ENCODE measurements at places on chromosomes 2 and 18.

- DNase-seq = no peak
Measured at GRCh38 chr2:216687646-216688045, 7.7 kb downstream of the IGFBP5 start.

DNA sequence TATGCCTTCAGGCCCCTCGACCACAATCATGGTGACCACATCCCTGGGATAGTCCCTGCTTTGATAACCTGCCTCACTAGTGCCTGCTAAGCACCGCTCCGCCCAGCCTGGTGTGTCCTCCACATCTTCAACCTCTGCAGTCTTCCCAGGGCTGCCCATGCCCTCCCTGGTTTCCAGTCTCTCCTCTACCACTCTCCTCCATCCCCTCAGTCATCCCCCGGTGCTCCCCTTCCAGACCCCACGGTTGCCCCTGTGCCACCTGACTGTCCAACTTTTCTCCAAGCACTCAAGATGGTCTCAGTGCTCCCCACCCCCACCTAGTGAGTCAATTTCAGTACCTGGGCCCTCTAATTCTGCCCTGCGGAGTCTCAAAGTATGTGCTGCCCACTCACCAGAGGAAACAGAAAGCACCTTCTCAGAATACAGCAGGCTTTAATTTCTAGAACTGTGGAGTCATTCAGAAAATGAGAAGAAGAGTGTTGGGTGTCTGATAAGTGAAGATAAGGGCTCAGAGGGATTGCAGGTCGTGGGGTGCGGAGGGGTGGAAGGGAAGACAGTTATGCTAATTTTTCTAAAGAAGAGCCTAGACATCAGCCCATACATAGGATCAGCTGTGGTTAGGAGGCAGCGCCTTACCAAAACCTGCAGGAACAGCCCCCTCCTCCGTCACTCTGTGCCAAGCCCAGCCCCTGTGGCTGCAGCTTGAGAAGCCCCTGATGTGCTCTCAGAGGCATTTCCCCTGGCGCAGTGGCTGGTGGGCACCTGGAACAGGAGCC, 53.6 kb upstream of the CAB39 start:
- no peak for DNase-seq

DNA sequence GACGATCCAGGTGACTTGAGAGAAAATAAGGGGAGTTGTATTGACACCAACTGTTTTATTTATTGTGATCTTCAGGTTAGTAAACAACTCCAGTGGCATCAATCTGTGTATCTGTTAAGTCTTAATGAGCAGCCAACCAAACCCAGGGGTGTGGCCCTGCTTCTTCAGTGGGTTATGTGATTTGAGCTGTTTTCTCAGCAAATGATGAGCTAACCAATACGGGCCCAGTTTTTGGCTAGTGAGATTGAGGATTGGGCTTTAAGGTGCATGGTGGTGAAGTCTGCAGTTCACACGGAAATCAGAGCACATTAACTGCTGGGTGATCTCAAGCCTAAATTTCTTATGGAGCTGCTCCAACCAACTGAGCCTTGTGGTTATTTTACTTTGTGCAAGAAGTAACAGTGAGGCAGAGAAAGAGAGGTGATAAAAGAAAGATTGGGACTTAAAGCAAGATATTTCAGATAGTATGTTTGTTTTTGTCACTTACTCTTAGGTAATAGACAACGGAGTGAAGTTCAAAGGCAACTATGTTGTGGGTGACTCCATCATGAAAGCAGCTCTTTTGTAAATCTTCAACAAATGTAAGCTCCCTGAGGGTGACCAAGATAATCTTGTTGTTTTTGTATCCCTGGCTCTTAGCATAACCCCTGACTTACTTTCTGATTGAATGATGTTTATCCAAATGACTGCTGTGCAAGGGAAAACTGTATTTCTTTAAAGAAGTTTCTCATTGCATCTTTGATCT, 2.4 kb downstream of the MTCL1 start:
- no peak for DNase-seq

GRCh38 chr18:29512203-29512602, 1335.3 kb upstream of the CDH2 start:
- no peak for DNase-seq

GRCh38 chr2:94753466-94753998, 117.7 kb upstream of the TEKT4 start:
- DNase-seq = no peak

GRCh38 chr2:113257516-113258264, 21.0 kb downstream of the PAX8 start:
- DNase-seq = no peak

GRCh38 chr2:109382951-109383350, 230.8 kb downstream of the SEPTIN10 start:
- DNase-seq = peak; percentile 75

GRCh38 chr2:72096181-72096580, 51.5 kb downstream of the CYP26B1 start:
- no peak for DNase-seq

DNA sequence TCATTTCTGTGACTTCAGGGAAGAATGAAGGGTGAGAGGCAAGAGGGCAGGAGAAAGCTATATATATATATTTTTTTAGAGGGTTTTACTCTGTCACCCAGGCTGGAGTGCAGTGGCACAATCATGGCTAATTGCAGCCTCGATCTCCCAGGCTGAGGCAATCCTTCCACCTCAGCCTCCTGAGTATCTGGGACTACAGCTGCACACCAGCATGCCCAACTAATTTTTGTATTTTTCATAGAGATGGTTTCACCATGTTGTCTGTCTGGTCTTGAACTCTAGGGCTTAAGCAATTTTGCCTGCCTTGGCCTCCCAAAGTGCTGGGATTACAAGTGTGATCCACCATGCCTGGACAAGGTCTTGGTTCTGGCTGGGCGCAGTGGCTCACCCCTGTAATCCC, 3.4 kb downstream of the ATIC start:
- no peak for DNase-seq

DNA sequence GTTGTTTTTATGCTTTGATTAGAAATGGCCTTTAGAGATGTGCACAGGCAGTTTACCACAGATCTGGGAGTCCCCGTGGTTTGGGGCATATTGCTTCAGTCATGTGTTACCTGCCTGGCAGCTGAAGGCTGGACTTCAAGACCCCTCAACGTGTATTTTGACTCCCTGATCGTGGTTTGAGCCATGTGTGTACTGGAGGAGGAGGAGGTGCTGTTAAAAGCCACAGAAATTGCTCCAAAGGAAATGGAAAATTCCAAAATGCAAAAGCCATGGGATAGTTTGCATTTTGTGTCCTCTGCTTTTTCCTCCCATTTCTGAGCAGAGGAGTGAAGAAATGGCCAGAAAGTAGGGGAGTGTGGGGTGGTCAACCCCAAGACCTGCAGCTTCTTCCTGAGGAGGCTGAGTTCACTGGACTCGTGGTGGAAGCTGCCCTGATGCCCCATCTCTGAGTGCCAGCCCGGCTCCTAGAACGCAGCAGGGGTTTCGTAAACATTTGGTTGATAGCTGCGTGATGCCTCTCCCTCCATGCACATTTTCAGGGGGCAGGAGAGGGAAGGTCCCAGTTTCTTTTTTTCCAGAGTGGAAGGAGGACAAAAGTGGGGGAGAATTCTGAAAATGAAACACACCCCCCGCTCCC, 45.7 kb downstream of the ITGB1BP1 start:
- no peak for DNase-seq

DNA sequence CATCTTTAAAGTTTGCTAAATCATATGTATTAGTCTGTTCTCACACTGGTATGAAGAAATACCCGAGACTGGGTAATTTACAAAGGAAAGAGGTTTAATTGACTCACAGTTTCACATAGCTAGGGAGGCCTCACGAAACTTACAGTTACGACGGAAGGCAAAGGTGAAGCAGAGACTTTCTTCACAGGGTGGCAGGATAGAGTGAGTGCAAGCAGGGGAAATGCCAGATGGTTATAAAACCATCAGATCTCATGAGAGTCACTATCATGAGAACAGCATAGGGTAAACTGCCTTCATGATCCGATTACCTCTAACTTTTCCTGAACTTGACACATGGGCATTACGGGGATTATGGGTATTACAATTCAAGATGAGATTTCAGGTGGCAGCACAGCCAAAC, 1075.2 kb upstream of the NRXN1 start:
- DNase-seq = no peak

DNA sequence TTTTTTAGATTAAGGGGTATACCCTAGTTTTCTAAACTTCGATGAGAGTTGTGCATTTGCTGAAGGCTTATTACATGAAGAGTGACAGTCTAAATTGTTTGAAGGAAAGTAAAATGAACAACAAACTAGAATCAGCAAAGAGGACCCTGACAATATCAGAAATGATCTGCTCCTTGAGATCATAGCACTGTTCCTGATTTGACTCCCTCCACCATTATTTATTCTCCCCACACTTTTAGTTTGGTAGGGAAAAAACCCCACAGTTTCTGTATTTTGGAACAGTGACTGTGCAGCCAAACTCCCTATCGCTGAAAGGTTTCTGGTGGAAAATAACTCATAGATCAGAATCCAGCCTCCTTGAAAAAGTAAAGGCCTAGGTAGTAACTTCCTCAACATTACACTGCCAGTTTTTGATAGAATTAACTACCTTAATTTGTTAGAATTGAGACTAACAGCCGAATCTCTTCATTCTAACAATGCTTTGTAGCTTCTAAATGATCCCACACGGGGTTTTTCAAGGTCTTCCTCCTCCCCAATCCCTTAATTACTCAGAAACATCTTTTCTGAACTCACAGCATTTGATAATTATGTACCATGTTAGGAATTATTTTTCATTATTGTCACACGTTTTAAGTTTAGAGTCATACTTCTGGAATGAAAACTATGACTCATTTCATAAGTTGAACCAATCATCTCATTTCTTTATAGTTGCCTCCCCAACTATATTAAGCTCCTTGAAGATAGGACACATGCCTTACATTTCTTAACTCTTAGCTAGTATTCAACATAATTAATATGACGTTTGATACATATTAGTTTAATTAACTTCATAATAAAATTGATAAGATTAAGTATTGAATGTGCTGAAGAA, 2.9 kb downstream of the MYL12A start:
- DNase-seq = no peak

Measured in mesenteric fat pad (tissue), 1 donor.